ENCODE measurements at places on chromosomes 4 and X. TPM values are rescaled to one million over a fixed set of nuclear protein-coding genes. Genes with fewer than 3 reads are reported as not detected.
A peak's percentile ranks its signal among the peaks of the same experiment; 100 is the strongest.

The XK gene
- not detected for polyA plus RNA-seq

The GPR119 gene
- not detected for polyA plus RNA-seq

DNA sequence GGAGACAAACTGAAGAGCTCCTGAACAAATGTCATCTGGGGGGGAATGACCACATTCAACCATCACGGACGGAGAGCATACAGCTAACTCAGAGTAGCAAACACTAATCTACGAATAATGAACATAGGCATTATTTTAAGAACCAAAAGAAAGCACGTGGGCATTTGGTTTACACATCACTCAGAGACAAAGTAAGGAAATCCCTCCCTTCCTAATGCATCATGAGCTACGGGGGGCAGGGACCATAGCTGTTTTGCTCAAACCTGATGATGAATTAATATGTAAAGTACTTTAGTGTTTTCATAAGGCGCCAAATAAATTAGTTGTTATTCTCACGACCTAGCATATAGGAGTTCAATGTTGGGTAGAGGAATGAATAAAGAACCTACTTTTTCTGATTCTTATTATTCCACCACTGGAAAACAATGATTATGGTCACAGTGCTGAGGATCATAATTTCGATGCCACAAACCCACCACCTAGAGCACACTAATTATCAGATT is 11.7 kb upstream of the TMEM156 start:
- DNase-seq, result peak; percentile 40

DNA sequence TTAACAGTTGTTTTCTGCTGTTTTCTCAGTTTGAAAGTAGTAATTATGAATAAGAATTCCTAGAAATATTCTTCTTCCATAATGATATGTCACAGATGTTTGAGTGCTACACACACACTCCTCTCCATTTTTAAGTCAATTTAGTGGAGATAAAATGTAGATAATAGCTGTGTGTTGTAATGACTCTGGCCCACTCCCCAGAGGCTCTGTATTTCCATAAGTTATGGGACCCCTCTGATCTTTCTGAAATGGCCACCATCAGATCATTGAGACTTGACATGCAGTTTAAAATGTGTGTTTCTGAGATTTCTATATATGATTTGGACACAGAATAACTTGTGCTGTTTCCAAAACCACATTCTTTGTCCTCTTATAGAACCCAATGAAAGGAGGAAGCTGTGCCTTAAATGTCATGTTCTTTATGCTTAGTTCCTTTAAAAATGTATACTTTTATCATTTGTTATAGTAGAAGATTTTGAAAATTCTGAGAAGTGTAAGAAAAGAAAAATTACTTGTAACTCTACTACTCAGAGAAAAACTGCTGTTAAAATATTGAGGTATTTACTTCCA is 46.4 kb downstream of the GAB1 start:
- no peak for DNase-seq

DNA sequence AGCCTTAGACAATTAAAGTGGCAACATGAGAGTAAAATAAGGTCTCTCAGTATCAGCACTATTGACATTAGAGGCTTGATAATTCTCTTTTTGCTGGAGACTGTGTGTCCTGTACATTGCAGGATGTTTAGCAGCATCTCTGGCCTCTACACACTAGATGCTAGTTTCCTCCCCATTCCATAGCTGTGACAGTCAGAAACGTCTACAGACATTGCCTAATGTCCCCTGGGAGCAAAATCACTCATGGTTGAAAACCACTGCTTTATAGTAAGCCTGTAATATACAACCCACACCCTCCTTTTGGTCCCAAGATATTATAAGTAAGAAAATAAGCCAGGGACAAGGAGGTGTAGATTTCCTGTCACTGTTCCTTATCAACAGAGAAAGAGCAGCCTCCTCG is 166.0 kb downstream of the FRMPD4 start:
- DNase-seq, result peak; percentile 10

DNA sequence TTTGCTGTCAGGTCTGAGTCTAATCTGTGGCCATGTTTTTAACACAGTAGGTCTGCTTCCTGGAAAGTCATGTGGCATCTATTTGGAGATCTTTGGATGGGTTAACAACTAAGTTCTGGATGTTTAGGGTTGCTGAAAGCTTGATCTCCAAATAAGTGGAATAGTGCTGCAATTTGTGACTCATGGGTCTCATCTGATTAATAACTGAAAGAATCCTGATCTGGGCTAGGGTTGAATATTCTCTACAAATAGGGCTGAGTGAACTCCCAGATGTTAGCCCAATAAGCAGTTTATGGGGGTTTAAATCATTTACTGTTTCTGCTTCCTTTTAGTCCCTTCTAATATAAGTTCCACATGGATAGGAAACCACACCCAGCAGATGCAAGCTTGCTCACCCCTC is 23.1 kb downstream of the CT47C1 start:
- DNase-seq, result peak; percentile 57

DNA sequence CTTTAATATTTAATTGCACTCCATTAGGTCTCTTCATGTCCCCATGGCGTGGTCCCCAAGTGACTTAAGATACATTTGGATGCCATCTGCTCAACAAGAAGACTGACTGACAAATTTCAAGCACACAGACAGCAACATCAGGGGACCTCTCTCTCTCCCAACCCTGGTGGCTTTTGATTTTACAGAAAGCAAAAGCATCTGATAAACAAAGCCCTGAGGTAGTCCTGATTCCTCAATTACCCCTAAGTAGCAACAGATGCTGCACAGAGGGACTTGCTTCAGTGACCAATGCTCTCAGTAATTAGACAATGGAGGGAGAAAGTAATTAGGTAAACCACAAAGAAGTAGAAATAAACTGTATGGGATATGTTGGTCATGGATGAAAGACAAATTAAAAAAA is 426.4 kb downstream of the INPP4B start:
- no peak for DNase-seq

DNA sequence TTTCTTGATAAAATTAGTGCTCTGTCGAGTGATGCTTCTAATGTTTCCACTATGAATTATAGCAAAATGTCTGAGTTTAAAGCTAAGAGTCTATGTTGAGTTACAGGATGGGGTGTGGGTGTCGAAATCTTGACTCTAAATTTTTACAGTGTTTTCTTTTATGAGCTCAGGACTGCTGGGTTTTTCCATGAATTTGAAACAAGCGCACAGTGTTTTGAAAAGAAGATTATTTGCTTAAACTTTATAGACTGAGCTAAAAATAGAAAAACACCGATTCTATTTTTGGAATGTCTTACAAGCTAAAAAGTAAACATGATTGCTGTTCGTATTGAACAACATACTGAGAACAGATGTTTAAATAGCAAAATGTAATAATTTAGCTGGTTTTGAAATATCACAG is 7.5 kb downstream of the PTTG2 start:
- no peak for DNase-seq

GRCh38 chrX:107522901-107523300 is 73.4 kb downstream of the FRMPD3 start:
- DNase-seq, result no peak

Measured in GM23248 (cell line).